ENCODE measurements at places on chromosomes 13 and 19.

- no peak for DNase-seq
These were observed 221.8 kb downstream of the ENOX1 start for GRCh38 chr13:43564952-43565351.

- no peak for DNase-seq
These were observed 5.6 kb upstream of the SYDE1 start for GRCh38 chr19:15101479-15102082.

DNA sequence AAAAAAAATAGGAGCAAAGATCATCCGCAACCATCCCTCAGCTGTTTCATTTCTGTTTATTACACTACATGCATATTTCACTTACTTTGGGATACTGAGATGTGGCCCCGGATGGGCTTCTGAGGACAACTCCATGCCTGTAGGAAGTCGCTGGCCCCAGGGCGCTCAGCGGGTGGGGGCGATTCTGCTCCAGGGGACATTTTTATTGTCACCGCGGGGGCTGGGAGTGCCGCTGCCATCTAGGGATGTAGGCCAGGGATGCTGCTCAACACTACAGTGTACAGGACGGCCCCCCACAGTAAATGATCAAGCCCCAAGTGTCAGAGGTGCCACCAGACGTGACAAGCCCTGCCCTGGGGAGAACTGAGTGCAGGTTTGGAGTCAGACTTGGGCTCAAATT, 6.4 kb upstream of the BST2 start:
- no peak for DNase-seq

GRCh38 chr13:94880463-94880862, 168.1 kb upstream of the SOX21 start:
- DNase-seq, result no peak
